Right atrium auricular region (tissue), 2 donors: ENCODE measurements at places on chromosomes 7 and 10.

DNA sequence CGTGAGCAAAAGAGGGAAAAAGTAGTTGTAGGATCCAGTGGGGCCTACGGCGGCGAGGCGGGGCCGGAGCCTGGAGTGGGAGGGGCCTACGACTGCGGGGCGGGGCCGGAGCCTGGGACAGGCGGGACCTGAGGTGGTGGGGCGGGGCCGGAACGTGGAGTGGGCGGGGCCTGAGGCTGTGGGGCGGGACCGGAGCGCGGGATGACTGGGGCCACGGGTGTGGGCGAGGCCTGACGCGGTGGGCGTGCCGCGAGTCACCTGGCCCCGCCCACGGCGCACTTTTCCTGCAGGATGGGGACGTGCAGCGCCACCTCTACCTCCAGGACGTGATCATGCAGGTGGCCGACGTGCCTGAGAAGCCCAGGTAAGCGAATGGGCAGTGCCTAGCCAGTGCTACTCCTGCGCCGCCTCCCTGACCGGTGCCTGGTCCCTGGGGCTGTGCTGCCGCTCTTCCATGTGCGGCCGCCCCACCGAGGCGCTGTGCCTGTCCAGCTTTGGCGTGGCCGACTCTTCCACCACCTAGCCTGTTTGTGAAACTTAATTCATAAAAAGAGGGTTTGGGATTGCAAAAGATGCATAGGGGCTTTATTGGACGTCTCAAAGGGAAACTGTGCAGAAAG, 496 bp downstream of the ZNF511 start:
- peak; percentile 93 for DNase-seq

DNA sequence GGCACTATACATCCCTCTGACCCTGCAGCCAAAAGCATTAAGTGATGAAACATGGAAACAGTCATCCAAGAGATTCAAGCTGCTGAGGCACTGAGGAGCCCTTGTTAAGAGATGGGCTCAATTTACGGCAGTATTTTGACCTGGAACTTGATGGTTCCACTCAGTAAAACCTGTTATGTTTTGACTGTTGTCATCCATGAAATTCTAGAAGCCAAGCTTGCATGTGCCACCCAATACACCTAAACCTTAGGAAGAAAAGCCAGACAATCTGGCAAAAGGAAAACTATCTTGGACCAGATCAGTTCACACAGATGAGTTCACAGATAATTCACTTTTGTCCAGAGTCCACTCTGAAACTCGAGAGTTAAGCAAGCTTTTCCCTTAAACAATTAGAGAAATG, 53.2 kb downstream of the ICA1 start:
- DNase-seq, result no peak

DNA sequence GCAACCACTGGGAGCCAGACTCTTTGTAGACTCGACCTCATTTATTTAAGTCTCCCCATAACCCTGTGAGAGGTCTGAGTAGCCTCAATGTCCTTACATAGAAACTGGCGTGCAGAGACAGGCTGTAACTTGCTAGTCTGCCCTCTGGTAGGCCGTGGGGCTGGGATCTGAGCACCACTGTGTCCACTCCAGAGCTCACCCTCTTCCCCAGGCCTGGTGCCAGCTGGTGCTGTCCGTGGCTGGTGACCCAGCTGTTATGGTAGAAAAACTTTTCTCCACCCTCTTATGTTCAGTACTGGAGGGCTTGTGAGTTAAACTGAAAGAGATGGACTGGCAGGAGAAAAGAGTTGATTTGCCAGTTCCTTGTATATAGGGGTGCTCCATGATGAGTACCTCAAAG, 41.9 kb downstream of the ADAMTS14 start:
- DNase-seq, result no peak

GRCh38 chr7:117560030-117560429, 80.2 kb downstream of the CFTR start:
- no peak for DNase-seq

GRCh38 chr7:87806150-87806549, 70.0 kb downstream of the SLC25A40 start:
- no peak for DNase-seq

GRCh38 chr10:22427890-22428571, 82.7 kb downstream of the SPAG6 start:
- DNase-seq, result no peak

- DNase-seq, result no peak
These were observed 16.1 kb downstream of the MYO1G start for GRCh38 chr7:44962483-44963251.

DNA sequence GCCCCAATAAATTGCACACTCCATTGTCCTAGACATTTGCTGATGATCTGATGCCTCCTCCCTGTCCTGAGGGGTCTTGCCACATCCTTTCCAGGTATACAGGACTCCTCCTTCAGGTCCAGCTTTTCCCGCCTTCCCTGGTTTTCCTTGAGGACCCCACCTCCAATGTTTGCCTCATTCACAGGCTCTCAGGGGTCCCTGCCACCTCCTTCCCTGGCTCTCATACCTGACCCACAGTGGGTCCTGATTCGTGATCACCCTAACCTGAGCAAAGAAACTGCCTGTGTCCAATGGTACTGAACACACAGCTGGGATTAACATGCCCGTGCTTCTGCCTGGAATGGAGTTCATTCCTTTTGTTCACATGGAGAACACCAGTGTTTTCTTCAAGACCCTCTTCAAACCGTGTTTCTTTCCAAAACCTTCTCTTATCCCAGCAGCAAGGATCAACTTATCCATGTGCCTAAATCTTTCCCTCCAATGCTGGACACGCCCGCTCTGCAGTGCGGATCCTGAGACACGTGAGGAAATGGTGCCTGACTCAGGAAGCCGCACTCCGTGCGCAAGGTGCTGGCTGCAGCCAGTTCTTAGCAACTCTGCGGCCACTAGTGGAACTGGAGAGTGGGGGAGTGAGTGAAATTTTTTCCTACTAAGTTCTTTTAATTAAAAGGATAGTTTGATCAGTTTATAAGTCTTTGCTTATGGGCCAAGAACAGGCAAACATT, 354.6 kb upstream of the SHH start:
- peak; percentile 52 for DNase-seq
